ENCODE measurements at places on chromosomes 4 and X. TPM values are rescaled to one million over a fixed set of nuclear protein-coding genes. Genes with fewer than 3 reads are reported as not detected.

Gene RPS6KA6
- total RNA-seq = 8.5 TPM

GRCh38 chr4:155510771-155511170, 134.0 kb upstream of the MAP9 start:
- DNase-seq = no peak

- DNase-seq = no peak
Measured at GRCh38 chrX:92247076-92247475, 467.9 kb downstream of the PCDH11X start.

DNA sequence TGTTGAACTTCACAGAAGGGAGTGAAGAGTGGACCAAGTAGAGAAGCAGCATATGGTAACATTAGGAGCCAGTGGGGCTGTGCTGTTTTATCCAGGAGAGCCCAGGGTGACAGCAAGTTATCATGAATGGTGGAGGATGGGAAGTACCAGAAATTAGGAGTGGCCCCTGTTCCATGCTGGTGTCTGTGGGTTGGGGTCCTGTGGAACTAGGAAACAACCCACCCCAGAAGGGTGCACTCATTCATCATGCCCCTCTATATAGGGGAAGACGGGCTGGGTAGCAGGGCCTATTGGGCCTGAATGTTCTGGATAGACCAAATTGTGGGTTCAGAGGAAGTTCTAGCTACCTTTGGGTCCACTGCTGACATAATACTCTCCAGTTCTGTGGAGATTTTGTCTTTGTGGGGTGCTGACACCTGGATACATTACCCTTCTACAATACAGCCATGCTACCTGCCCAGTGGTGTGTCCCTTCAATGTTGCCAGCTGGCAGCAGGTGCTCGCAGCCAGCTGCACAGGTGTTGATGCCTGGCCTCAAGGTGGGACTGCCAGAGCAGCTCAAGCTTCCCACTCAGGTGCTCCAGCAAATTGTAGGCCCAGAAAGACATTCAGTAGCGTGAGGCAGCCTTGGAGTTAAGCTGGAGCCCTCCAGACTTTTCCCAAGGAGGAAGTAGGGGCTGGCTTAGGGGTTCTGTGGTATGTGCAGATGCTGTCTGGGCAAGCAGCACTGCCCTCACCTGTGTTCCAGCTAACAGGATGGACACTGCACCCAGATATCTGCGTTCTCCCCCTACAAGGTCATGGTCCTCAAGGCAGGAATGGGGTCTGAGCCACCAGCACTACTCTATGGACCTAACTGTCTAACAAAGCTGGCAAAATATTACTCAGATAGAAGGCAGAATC, 106.5 kb downstream of the NHSL2 start:
- no peak for DNase-seq

- no peak for DNase-seq
Measured at GRCh38 chrX:68396953-68397352, 36.3 kb downstream of the OPHN1 start.

- DNase-seq = no peak
Measured at GRCh38 chr4:167873496-167873895, 218.8 kb upstream of the ANXA10 start.
